Left ventricle myocardium superior (tissue), 1 donor: ENCODE measurements at places on chromosomes 12 and 14. TPM values are rescaled to one million over a fixed set of nuclear protein-coding genes. Genes with fewer than 3 reads are reported as not detected.

Gene KLRC4
- total RNA-seq: not detected

Gene CCDC197
- total RNA-seq: 0.74 TPM

Gene AICDA
- total RNA-seq: not detected

Gene AMN1
- total RNA-seq: 16.7 TPM

Gene ADAM20
- 0.57 TPM for total RNA-seq

Gene PPM1H
- 8.5 TPM for total RNA-seq

Gene LRRC43
- total RNA-seq: 1.4 TPM
